ENCODE measurements at places on chromosomes 16 and 17. TPM values are rescaled to one million over a fixed set of nuclear protein-coding genes. Genes with fewer than 3 reads are reported as not detected.

GRCh38 chr16:75289189-75289588, 37.8 kb upstream of the BCAR1 start:
- H3K36me3 ChIP-seq, result no peaks in the 10 kb centered on the region
- peaks cover 31% of the 10 kb centered on the region for H3K4me1 ChIP-seq
- H3K4me3 ChIP-seq, result no peak overlapping the region
- DNase-seq, result no peak
- H3K27ac ChIP-seq, result peak overlapping the region; percentile 19
- no peaks in the 10 kb centered on the region for H3K27me3 ChIP-seq

- no peaks in the 10 kb centered on the region for H3K4me1 ChIP-seq
- no peak overlapping the region for H3K27ac ChIP-seq
- no peaks in the 10 kb centered on the region for H3K27me3 ChIP-seq
- no peak for DNase-seq
- H3K4me3 ChIP-seq, result no peak overlapping the region
These were observed 64.1 kb downstream of the NEUROD2 start for GRCh38 chr17:39543664-39544063.

DNA sequence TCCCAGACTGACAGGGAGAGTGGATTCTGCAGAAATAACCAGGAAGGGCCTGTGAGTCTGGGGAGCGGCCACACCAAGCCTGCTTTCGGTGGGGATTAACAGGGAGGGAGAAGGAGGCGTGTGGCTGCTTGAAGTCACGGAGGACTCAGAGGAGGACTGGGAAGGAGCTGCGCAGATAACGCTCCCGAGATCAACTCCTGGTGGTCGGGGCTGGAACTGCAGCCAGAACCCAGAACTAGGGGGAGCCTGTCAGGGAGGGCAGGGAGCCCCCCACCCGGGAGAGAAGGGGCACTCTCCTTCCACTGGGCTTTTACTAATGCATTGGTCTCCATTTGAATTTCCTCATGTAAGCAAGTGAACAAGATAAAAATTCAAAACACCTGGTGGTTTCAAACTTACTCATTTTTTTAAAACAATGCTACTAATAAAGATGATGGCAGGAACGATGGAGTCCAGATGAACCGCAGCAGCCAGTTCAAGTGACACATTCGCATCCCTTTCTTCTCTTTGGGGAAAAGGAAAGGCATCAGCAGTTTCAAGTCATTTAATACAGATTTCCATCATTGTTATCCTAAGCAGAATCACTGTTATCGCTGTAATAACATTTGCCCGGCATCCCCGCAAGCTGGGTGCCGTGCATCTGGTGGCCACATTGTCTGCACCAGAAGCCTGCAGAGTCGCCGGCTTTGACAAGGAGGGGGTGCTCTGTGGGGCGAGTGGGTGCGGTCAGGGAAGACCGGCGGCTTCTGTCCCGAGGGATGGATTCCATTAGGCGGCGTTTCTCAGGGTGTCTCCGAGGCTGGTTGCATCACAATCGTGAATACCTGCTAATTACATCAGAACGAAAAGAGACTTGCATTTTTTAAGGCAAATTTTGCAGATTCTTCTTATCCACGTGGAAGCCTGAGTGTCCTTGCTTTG, 183.0 kb downstream of the FOXL1 start:
- H3K27ac ChIP-seq, result no peak overlapping the region
- DNase-seq, result peak; percentile 58
- no peak overlapping the region for H3K4me3 ChIP-seq
- H3K27me3 ChIP-seq, result peaks cover 4% of the 10 kb centered on the region
- H3K36me3 ChIP-seq, result no peaks in the 10 kb centered on the region

- H3K4me3 ChIP-seq, result no peak overlapping the region
- DNase-seq, result peak; percentile 61
- H3K36me3 ChIP-seq, result no peaks in the 10 kb centered on the region
- H3K4me1 ChIP-seq, result peaks cover 13% of the 10 kb centered on the region
- no peaks in the 10 kb centered on the region for H3K27me3 ChIP-seq
These were observed 44.9 kb downstream of the ABCA8 start for GRCh38 chr17:68910251-68910705.

GRCh38 chr16:4879049-4879448, 31.8 kb downstream of the UBN1 start:
- DNase-seq, result no peak
- peaks cover 4% of the 10 kb centered on the region for H3K4me1 ChIP-seq
- H3K27me3 ChIP-seq, result no peaks in the 10 kb centered on the region
- no peak overlapping the region for H3K4me3 ChIP-seq
- no peak overlapping the region for H3K27ac ChIP-seq

- no peak overlapping the region for H3K4me3 ChIP-seq
- H3K27me3 ChIP-seq, result no peaks in the 10 kb centered on the region
- no peak overlapping the region for H3K27ac ChIP-seq
- peaks cover 16% of the 10 kb centered on the region for H3K4me1 ChIP-seq
- DNase-seq, result peak; percentile 93
- H3K36me3 ChIP-seq, result no peaks in the 10 kb centered on the region
These were observed 10.6 kb downstream of the ATP6V0D1 start for GRCh38 chr16:67470359-67470758.

DNA sequence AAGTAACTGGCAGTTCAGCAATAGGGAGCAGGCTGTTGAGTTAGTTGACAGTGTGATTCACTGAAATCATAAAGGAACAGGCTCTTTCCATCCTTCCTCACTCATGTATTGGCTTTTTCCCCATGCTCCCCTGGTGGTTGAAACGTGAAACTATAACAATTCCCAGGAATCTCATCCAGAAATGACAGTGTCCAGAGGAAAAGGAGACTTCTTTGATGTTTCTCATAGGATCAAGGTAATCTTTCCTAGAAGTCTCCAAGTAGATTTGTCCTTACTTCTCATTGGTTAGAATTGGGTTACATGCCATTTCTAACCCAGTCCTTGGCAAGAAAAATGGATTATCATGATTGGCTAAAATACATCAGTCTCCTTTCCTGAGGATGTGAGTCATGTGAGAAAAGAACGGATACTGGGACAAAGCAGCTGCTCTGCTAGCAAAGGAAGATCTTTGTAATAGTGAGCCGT, 14.4 kb downstream of the TTC19 start:
- no peaks in the 10 kb centered on the region for H3K36me3 ChIP-seq
- H3K27ac ChIP-seq, result no peak overlapping the region
- DNase-seq, result no peak
- H3K4me3 ChIP-seq, result no peak overlapping the region
- no peaks in the 10 kb centered on the region for H3K27me3 ChIP-seq
- H3K4me1 ChIP-seq, result no peaks in the 10 kb centered on the region

DNA sequence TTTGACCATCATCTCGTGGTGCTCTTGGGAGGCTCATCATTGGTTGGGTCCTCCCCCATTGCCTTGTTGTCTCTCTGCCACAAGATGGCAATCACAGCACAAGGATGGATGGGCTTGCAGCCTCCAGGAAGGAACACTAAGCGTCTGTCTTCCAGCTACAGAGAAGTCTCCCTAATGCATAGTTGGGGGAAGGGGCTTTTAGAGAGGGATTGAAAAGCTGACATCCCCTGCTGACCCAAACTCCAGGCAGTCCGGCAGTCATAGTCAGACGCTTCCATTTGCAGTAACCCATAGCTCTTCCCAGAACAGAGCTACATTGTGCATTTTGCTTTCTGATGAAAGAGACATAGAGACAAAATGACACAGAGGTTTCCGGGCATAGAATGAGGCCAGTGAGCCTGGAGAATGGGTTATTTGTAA, 111.4 kb downstream of the UTP18 start:
- peak; percentile 61 for DNase-seq
- no peaks in the 10 kb centered on the region for H3K4me1 ChIP-seq
- H3K36me3 ChIP-seq, result no peaks in the 10 kb centered on the region
- no peak overlapping the region for H3K27ac ChIP-seq
- no peak overlapping the region for H3K4me3 ChIP-seq

DNA sequence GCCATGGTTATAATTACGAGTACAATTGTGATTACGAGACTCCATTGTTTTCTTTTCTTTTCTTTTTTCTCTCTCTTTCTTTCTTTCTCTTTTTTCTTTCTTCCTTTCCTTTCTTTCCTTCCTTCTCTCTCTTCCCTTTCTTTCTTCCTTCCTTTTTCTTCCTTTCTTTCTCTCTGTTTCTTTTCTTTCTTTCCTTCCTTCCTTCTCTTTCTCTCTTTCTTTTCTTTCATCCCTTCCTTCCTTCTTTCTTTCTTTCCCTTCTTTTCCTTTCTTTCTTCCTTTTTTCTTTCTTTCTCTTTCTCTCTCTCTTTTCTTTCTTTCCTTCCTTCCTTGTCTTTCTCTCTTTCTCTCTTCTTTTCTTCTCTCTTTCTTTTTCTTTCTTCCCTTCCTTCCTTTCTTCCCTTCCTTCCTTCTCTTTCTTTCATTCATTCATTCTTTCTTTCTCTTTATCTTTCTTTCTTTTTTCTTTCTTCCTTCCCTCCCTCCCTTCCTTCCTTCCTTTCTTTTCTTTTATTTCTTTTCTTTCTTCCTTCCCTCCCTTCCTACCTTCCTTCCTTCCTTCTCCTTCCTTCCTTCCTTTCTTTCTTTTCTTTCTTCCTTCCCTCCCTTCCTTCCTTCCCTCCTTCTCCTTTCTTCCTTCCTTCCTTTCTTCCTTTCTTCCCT, 14.1 kb upstream of the NTN1 start:
- H3K4me1 ChIP-seq, result no peaks in the 10 kb centered on the region
- H3K27ac ChIP-seq, result no peak overlapping the region
- no peak for DNase-seq

The RND2 gene
- polyA plus RNA-seq, result 48.7 TPM

The FOXN1 gene
- polyA plus RNA-seq, result 0.69 TPM

The AMFR gene
- 258 TPM for polyA plus RNA-seq

The CACNG4 gene
- 0.46 TPM for polyA plus RNA-seq

The TCAP gene
- polyA plus RNA-seq, result 49.8 TPM

All from testis (tissue), 5 donors.